NCI-H510A (cell line): ENCODE measurements at places on chromosomes 4 and X.

DNA sequence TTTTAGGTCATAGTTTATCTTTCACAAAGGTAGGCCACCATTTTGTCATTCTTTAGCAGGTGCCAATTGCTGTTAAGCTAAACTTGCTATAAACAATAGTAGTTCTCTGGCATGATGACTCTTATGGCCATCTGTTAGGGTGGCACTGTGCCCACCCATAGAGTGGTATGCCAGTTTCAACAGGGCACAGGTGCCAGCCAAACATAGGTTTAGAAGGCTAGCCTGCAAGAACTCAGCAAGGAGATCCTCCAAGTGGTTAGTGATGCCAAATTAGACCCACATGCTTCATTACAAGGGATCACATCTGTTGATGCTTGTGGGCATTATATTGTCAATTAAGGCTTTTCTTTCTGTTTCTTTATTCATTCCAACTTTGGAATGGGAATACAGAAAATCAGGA, 204.5 kb downstream of the FMR1NB start:
- DNase-seq: no peak

GRCh38 chrX:111151764-111152163, 55.8 kb downstream of the PAK3 start:
- no peak for DNase-seq

DNA sequence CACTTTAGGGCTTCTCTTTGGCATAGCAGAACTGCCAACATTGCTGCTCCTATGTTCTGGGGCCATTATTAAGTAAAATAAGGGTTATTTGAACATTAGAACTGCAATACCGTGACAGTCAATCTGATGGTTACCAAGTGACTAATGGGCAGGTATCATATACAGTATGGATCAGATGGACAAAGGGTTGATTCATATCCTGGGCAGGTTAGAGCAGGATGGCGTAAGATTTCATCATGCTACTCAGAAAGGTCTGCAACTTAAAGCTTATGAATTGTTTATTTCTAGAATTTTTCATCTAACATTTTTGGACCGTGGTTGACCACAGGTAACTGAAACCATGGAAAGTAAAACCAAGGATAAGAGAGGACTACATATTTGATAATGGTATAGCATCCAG, 40.9 kb downstream of the BRCC3 start:
- DNase-seq: no peak

DNA sequence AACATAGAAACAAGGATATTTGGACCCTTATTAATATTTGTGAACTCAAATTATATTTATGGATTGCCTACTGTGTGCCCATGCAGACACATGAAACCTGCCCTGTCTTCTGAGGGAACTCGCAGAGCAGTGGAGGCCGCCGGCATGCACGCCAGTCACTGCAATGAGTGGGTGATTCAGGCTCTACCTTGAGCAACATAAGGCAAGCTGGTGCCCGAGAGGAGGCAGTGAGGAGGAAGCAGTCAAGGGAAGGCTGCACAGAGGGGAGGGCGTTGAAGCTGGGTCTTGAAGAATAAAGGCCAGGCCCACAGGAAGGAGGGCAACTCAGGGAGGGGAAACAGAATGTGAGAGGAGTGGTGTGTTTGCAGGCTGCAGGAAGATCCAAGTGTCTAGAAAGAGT, 52.8 kb downstream of the PPEF2 start:
- DNase-seq: no peak

GRCh38 chrX:108097380-108097779, 5.8 kb downstream of the ATG4A start:
- DNase-seq: no peak

DNA sequence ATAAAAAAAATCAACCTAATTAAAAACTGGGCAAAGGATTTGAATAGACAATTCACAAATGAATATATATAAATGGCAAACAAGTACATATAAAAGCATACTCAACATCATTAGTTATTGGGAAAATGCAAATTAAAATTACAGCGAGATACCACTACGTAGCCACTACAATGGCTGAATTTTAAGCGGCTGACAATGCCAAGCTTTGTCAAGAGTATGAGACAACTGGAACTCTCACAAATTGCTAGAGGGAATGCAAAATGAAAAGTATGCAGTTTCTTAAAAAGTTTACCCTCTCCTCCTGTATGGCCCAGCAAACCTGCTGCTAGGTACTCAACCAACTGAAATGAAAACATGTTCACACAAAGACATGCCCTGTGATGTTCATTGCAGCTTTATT, 34.8 kb downstream of the ZFP42 start:
- no peak for DNase-seq

DNA sequence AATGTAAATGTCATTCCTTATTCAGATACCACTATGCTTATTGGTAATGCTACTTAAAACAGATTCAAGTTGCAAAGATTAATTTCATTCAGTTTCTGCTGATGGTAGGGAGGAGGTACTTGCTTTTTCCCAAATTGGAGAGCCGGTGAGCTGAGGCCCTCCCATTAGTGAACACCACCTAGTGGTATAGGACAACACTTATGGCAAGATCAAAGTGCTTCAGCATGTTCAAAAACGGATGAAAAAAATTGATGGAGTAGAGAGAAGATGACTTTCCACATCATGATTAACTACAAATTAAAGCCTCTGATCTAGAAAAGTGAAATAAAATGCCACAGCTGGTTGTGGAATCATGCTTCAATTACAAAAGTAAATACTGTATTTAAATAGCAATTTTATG, 112.9 kb downstream of the MBNL3 start:
- no peak for DNase-seq

GRCh38 chr4:54400188-54400587, 171.1 kb downstream of the PDGFRA start:
- DNase-seq: no peak

- DNase-seq: no peak
These were observed 499.0 kb downstream of the PDGFC start for GRCh38 chr4:156472624-156473023.

GRCh38 chr4:157127571-157127970, 51.6 kb downstream of the GLRB start:
- no peak for DNase-seq

- peak; percentile 1 for DNase-seq
These were observed 367.8 kb downstream of the GASK1B start for GRCh38 chr4:157804986-157805385.

- DNase-seq: no peak
These were observed 30.8 kb downstream of the RBBP7 start for GRCh38 chrX:16839219-16839851.

- peak; percentile 58 for DNase-seq
These were observed 527 bp downstream of the NOA1 start for GRCh38 chr4:56976837-56977320.
